CD4-positive, CD25-positive, alpha-beta regulatory T cell (primary cell): ENCODE measurements at places on chromosomes 6 and 20.

DNA sequence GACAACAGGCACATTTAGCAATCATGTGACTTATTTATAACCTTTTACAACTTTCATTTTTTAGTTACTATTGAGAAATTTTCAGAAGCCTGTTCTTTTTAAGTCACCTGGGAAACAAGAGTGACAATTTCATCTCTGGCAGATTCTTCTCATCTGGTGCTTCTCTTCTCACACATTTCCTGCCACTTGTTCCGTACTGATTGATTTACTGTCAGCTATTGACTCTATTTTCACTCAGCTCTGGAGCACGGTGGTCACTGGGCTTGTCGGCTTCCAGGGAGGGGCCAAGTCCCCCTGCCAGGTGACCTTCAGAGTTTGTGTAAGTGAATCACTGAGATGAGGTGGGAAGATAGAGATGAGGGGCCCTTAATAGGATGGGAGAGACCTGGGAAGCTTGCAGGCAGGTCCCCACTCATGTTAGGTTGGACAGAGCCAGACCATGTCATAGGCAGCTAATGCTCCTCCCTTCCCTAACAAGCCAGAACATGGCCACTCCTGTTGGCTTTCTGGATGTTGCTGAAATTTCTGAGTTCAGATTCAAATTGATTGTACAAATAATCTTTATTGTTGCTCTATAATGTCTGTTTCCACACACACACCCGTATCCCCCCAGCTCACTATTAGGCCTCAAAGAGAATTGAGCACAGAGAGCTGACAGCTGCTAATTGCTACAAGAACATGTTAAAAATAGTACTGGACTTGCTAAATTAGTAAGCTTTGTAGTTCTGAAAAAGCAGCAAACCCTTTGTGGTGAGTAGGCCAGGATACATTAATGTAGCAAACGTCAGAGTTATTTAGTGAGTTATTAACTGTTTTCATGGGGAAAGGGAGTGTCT lies 13.3 kb downstream of the DUSP22 start:
- DNase-seq: no peak

DNA sequence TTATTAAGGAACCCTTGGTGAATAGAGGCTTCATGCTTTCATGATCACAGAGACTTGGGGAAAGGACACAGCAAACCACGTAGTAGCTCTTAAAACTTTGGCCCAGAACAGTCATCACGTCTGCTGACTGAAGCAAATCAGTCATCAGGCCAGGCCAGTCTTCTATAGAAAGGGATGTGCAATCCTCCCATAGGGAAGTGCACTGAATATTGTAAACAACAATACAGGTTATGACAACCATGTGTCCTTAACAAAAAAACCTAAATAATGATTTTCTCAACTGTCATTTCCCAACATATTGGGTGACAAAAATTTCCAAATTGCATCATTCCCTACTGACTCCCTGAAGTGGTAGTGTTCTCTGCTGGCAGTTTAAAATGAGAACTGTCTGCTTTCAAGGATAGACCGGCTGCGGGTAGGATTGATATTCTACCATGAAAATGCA lies 388.2 kb upstream of the CITED2 start:
- no peak for DNase-seq

- no peak for DNase-seq
These were observed 53.5 kb downstream of the BCAS4 start for GRCh38 chr20:50848341-50848808.

DNA sequence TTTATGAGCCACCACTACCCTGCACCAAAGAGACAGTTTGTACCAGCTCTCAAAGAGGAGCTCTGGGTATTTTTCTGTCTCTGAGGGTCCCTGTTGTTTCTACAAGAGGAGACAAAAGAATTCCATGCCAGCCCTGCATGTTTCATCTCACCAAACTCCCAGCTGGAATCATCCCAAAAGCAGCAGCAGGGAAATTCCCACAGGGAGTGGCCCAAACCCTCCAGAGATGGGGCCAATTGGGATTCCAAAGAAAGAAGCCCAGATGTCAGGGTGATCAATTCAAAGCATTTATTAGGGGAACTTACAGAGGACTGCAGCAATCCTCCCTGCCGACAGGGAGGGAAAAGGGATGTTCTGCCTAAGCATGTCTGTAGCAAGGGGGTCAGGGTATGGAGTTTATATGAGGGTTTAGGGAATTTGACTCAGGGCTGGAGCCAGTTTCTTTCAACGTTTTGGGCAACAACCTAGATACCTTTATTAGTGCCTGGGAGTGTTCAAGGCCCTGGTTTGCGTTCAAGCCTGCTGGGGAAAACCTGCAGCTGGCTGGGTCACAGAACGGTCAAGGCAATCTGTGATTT lies 47.2 kb downstream of the MUC22 start:
- DNase-seq: no peak

DNA sequence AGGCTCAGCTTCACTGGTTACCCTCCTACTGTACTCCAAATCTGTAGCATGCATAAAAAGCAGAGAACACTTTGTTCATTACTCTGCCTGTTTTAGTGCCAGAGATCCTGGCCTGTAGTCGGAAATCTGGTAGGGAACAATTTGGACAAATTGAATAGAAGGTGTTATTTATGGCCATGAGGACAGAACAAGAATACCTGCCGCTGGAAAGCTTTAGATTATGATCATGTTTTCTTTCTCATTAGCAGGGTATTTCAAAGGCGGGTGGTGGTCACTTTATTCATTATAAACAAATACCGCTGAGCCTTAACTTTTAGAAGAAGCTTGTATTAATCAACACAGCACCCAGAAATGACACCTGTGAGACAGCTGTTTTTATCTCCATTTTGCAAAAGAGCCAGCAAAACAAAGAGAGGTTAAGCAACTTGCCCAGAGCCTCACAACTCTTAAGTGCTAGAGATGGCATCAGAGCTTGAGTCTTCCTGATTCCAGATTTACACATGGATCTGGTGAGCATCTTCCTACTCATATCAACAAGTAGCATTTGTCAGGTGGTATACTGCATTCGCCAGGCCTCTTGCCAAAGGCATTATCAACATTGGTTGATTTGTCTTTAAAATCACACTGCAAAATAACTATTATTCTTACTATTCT lies 110.5 kb downstream of the LCA5 start:
- no peak for DNase-seq

DNA sequence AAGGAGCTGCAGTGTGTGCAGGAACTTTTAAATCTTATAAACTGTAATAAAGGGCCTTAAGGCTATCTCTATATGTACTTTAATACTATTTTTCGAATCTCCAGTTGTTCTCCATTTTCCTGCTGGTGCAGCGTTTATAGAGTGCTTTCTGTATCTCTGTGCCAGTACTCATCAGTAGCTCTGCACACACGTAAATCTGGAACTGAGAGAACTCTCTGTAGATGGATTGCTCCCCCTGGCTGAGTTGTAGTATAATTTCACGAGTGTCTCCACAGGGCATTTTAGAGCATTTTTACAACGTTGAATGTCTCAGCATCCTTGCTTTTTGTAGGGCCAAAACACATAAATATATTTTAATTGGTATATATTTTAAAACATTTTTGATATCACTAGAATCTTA lies 256.5 kb downstream of the TRDN start:
- DNase-seq: no peak

- no peak for DNase-seq
These were observed 53.5 kb downstream of the PXDC1 start for GRCh38 chr6:3698021-3698420.

DNA sequence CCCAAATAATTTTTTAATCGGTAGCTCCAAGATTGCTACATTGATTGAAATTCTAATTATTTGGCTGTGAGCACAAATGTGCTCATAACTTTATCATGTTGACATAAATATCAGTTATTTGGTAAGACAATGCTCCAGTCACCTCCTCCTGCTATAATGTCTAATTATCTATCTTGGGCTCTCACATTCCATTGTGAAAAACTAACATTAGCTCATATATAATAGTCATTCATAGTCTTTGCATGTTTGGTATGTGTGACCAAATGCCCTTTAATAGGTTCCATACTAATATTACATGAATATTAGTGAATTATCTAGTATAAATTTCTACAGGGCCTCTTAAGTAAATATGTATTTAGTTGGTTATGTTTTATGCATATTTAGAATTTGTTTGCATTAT lies 185.6 kb upstream of the MCHR2 start:
- no peak for DNase-seq

DNA sequence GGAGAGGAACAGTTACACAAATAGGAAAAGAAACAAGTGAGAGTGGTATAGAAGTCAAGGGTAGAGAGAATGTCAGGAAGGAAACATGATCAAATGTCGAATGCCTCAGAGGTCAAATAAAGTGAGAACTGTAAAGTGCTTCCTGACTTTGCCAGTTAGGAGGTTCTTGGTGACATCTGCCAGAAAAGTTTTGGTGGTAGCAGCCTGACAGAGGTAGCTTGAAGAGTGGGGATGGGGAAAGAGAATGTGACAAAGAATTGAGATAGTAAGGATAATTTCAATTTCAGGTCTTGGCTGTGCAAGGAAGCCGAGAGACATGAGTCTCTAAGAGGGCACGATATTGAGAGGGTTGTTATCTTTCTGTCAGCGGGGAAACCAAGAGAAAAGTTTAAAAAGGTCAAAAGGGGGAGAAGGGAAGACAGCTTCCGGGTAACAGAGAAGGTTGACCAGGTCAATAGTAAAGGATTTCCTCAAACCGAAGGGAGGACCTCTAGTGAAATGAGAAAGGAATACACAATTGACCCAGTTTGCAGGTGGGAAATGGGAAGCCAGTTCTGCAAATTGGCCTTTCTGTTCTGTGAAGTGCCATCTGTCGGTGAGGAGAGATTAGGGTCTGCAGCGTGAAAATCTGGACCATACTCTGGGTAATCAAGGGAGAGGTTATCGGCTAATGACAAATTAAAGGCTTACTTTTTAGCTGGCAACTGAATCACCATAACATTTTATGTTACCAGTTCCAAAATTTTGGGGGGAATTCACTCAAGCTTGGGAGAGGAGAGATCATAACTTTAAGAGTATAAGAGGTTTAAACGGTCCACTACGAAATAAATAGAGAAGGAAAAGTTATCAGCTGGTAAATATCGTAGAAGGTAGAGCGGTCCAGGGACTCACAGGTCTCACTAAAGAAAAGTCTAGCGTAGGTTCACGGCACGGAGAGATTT lies 973 bp upstream of the BRD2 start:
- DNase-seq: peak; percentile 39

DNA sequence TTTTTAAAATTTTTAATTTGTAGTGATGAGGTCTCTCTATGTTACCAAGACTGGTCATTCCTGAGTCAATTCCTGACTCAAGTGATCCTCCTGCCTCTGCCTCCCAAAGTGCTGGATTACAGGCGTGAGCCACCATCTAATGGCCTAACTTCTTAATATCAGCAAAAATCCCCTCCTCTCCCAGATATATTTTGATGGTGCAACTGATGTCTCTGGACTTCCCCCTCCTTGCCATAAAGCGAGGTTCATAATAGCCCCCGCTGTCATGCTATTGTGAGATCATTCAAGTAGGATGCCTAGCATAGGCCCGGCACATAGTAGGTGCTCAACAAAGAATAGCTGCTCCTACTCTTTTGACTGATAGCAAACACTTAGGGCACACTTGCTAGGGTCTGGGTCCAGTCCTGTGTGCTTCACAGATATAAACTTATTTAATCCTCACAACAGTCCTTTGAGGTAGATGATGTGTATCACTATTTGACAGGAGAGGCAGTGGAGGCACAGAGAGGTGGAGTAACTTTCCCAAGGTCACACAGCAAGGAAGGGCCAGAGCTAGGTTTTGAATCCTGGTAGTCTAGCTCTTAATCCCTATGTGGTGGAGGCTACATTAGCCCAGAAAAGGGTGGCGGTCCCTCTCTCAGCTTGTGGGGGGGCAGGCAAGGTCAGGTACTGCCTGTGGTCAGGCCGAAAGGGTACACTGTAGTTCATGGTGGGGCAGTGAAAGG lies 14.6 kb downstream of the SRC start:
- no peak for DNase-seq

- DNase-seq: peak; percentile 71
These were observed 24.2 kb downstream of the MGME1 start for GRCh38 chr20:17992847-17993513.

DNA sequence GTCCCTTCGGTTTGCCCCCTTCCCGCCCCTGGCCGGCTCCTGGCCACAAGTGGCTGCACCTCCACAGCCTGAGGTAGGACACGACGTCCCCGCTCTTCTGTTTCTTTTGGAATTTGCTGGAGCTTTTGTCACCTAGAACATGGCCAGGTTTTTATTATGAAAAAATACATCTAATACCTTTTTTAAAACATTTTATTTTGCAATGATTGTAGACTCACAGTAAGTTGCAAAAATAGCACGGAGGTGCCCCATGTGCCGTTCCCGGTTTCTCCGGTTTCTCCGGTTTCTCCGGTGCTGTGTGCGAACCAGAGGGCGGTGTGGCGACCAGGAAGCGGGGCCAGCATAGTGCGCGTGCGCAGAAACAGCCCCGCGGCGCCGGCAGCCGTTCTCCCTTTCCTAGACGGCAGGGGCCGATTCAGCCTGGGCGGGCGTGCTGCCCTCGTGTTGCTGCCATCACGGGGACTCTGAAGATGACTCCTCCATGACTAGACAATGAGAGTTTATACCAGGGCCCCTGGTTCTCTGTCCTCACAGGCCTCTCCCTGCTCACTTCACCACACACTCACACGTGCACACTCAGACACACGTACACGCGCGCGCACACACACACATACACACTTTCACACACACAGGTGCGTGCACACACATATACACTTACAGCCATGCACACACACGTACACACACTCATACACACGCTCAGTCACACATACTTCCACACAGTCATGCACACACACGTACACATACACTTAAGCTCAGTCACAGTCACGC lies 102.1 kb downstream of the TMEM242 start:
- peak; percentile 82 for DNase-seq

- no peak for DNase-seq
These were observed 34.5 kb downstream of the TPD52L1 start for GRCh38 chr6:125188037-125188436.

DNA sequence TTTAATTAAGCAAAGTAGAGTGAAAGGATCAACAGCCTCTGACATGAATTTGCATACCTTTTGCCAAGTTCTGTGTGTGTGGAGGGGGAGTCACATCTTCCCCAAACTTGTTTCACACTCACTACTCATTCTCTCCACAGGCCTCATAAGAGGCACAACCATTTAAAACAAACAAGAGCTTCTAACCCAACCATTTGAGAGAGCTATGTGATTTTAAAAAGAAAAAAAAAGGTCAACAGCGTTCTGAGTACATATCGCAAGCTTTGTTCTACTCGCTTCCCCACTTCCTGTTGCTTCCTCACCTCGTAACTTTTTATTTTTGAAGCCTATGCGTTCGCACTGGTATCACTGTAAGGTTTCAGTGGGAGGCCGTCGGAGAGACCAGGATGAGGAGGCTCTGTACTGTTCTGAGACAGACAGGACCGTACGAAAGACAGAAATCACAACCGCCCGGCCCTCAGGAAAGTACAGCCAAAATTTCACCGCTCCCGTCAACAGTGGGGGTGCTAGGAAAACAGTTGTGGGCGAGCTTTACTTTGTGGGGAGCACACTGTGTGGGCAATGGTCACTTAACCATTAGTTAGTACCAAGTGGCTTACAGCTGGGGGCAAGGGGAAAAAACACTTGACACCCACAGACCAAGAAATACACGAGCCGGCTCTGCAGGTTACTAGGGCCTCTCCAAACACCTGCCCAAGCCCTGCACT lies 61.3 kb downstream of the TRERF1 start:
- DNase-seq: no peak

GRCh38 chr6:112087916-112088315 lies 525 bp downstream of the FAM229B start:
- no peak for DNase-seq

GRCh38 chr20:56289652-56290051 lies 41.1 kb downstream of the MC3R start:
- no peak for DNase-seq
